RKO (cell line): ENCODE measurements at places on chromosomes 16 and 17.
A peak's percentile ranks its signal among the peaks of the same experiment; 100 is the strongest.

DNA sequence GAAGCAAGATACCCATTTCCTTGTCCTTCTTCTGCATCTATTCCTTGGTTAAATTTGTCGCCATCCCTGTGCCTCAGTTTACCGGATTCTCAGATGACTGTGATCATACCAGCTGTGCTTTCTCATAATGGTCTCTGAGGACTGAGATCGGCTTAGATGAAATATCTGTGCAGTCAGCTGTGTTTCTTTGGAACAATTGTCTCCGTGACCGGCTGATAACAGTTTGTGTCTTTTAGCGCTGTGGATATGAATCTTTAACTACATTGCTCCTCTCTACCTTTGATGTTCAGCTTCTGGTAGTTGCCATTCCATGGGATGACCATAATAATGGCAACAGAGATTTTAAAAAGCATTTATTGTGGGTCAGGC is 473 bp downstream of the FTO start:
- no peak for DNase-seq

- no peak for DNase-seq
Observed at GRCh38 chr16:66287416-66287815, 79.1 kb upstream of the CDH5 start.

GRCh38 chr17:6479622-6480302 is 35.5 kb downstream of the PIMREG start:
- DNase-seq = no peak

DNA sequence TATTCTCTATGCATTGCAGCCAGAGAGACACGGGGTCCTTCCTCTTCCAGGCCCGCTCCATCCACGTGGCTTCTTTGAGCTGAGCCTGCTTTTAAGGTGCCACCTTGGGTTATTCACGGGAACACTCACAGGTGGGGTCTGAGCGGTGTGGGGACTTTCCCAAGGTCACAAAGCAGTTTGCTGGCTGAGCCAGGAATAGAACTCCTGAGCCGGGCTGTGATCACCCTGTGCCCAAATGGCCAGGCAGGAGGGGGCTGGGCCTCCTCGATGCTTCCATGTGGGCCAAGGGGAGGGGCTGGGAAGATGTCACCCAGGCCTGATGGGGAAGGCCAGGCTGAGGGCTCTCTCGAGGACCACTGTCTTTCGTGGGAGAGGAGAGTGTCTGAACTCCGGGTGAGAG is 13.0 kb upstream of the GSE1 start:
- no peak for DNase-seq

- DNase-seq = peak; percentile 83
Observed at GRCh38 chr17:43020789-43021740, 1.1 kb downstream of the VAT1 start.

DNA sequence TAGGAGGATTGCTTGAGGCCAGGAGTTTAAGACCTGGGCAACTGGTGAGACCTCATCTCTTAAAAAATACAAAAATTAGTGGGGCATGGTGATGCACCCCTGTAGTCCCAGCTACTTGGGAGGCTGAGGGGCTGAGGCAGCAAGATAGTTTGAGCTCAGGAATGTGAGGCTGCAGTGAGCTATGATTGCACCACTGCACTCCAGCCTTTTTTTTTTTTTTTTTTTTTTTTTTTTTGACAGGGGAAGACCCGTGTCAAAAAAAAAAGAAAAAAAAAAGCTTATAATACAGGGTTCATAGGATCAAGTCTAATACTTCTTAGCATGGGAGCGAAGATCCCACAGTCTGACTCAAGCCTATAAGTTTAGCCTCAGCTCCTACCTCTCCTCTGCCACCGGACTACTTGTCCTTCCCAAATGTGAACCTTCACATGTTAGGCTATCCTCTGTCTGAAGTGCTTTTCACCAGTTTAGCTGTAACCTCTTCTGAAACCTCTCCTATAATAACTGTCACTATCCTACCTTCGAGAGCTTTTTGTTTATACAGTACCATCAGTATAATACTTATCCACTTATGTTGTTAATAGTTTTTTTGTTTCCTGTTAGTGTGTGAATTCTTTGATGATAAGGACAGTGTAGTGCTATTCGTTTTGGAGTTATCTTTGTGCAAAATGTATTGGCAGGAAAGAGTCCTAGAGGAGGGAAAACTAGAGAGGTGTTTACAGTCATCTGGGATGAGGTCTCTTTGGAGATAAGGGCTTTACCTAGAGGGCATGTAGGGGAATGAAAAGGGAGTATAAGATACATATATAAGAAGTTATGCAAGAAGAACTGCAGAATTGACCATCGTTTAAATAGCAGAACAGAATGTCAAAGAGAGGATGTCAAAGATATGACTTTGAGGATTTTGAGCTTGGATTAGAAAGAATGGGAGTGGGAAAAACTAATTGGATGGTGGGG is 15.5 kb downstream of the CPD start:
- DNase-seq = no peak

DNA sequence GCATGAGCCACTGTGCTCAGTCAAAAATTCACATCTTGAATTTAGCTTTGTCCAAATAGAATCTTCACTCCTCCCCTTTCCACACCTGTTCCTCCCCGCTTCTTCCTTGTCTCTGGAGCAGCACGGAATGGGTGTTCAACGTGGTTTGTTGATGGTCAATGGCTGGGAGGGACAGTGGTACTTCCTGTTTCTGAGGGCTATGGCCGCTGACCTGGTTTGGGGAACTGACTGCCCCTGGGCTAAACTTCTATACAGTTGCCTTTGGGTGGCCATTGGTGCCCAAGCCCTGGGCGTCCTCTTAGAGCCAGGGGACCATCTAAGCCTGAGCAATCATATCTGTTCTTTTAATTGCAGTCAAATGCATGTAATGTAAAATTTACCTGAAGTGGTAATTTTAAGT is 19.1 kb upstream of the WFIKKN2 start:
- DNase-seq = no peak

- DNase-seq = peak; percentile 43
Observed at GRCh38 chr17:57916925-57917858, 38.0 kb downstream of the CUEDC1 start.

DNA sequence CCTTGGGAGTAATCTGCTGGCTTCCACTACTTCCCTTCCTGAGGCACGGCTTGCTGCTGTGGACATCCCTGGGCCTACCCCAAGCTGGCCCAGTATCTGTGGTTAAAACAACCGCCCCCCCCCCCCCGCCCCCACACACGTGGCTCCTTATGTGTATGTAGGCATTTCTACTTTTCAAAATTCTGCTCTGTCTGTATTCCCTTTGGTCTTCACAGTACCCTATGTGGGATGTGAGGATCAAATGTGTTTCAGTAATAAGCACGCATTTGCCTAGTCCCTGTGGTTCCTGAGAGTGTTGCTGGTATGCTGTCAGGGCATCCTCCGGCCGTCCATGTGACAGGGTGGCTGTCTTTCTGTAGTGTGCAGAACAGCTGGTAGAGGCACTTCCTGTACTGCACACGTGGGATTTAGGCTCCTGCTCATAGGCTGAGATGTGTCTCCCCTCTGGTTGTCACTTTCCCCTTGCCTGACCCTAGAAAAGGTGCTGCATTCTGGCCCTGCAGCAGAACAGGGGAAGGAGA is 2.2 kb downstream of the NT5M start:
- DNase-seq = peak; percentile 43

GRCh38 chr17:834136-834535 is 52.0 kb downstream of the MRM3 start:
- no peak for DNase-seq

DNA sequence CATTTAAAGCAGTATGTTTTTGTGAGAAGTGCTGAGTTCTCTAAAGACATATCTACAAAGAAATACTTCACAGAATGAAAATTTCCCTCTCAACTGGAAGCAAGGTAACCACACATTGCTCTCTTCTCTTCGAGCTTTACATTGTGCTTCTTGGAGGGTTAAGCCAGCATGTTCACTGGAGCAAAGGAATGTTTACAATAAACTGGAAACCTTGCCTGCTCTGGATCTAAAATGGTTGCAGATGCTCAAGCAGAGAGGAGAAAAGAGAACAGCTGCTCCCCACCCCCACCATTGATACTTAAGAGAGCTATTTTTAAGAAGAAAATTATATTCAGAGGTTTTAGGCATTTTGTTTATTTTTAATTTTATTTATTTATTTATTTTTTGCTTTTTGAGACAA is 213.1 kb downstream of the CEP112 start:
- DNase-seq = no peak

GRCh38 chr16:69306031-69306430 is 5.1 kb upstream of the VPS4A start:
- DNase-seq = no peak

- no peak for DNase-seq
Observed at GRCh38 chr16:89300311-89300975, 82.9 kb downstream of the ZNF778 start.

DNA sequence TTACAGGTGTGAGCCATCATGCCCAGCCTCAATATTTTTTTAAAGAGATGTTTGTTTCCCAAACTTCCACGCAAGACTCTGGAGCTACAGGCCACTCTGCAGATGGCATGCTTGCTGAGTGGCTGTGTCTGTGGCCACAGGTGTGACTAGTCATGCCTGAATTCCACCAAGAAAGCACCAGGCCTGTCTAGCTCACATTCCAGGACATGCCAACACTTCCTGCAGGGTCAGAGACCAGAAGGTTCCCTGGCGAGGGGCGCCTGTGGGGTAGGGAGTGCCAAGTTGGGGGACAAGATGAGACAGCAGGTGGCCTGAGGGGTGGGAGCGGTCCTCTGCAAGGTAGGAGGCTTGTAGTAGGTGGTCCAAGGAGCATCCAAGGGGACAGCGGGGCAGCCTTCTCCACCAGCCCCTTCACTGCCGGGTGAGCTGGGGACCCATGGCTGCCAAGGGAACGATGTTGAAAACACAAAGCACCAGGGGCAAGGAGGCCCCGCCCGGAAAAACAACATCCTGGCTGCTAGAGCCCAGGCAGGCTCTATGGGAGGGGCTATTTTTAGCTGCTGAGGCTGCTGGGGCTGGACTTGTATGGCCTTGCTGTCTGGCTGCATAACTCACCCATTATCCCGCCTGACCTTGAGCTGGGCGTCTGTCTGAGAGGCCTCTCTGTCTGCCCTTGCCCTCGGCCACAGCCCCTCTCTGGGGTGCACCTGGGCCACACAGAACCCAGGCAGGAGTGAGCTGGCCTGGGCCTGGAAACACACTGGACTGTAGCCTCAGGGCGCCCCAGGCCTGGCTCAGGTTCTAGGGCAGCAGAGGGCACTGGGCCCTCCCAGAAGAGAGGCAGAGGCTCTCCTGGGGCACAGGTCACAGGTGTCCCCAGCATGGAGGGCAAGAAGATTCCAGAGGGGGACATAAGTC is 5.7 kb downstream of the TRIM47 start:
- DNase-seq = peak; percentile 26
